ENCODE measurements at places on chromosomes 4 and X.

GRCh38 chr4:74426101-74426500 is 18.8 kb upstream of the AREG start:
- DNase-seq: no peak

- no peak for DNase-seq
Observed at GRCh38 chr4:79563219-79563618, 155.2 kb upstream of the GK2 start.

DNA sequence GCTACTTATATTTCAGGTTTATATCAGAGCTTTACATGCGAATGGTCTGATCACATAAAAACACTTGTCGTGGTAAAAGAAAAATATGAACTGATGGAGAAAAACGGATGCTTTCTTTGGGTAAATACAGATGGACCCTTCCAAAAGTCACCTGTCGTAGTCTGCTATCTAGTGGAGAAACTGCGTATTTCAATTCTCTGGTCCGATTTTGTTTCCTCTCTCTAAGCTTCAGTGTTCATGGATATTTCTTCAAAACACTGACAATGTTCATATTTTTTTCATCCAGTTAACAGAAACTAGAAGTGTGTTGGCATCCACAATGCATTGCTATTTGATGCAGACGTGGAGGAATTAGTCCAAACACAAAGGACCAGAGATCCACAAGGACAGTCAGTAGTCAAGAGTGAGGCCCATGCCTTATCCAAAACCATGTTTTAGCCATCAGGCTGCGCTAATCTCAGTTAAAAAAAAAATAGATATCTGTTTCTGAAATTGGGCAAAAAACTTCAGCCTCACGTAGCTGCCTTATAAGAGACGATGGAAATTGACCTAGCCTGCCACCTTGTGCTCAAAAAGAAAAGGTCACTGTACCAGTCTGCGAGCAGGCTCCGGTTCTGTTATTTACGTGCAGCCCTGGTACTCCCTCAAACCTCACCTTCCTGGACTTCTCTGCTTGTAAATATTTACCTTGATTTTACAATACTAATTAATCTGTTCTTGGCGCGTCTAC is 16.0 kb downstream of the MEPE start:
- peak; percentile 20 for DNase-seq

- no peak for DNase-seq
Observed at GRCh38 chr4:159902648-159903047, 799.8 kb downstream of the RAPGEF2 start.

GRCh38 chr4:174307694-174308093 is 24.0 kb downstream of the CEP44 start:
- no peak for DNase-seq

DNA sequence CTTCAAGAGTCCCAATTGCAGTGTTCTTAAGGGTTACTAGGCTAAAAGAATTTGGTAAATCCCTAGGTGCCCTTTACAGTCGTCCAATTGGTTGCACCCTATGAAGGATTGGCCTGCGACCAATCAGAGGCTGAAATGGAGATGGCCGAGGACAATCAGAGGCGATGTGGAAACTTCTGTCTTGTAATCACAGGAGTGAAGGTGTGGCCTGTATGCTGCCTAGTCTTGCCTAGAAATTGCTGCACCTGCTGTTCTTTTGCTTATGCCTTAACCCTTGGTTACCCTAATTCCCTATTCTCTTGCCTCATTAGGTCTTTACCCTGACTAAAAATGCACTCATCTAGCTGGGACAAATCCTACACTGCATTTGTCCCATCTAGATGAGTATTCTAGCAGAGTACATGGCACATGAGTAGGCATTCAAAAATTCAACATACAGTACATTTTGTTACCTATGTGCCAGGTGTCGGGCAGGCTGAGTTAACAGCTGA is 1.0 kb upstream of the DCK start:
- no peak for DNase-seq

- DNase-seq: no peak
Observed at GRCh38 chr4:76607266-76607799, 172.3 kb downstream of the SHROOM3 start.

GRCh38 chrX:111868726-111869638 is 7.0 kb upstream of the TRPC5OS start:
- no peak for DNase-seq

DNA sequence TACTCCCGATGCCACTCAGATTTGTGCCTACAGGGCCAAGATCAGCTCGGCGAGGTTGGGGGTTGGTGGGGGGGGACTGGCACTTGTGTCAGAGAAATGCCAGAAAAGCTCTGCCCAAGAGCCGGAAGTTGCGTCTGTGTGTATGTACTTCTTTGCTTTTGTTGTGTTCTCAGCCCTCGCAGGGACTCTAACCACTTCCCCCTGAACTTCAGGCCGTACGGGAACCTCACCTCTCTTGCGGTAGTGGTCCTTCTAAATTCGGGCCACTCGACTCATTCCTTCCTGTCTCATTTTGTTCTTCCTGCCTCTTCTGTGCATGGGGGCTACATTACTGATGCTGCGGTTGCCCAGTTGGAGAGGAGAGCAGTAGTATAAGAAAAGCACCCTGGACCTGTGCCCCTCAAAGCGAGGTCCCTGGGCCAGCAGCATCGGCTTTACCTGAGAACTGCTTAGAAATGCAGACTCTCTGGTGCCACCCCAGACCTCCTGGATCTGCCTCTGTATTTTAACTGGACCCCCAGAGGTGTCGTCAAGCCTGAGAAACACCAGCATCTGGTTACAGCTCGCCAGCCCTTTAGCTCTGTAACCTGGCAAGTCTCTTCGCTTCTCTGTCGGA is 146.3 kb upstream of the RPS6KA3 start:
- DNase-seq: peak; percentile 18

DNA sequence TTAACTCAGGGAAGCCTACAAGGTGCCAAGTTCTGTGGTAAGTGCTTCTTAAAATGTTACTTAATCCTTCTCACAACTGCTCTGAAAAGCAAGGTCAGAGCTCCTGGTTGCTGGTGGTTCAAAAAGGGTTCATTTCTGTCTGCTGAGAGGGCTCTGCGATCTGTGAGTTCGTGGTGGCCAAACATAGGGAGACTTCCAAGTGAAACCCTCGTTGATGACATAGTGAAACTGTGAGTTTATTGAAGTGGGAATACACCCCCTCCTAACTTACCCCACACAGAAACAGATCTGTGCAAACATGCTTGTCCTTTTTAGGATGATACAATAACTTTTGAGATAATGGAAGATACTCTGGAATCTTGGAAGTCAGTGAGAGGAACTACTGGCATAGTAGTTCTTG is 164.8 kb upstream of the PGRMC2 start:
- no peak for DNase-seq

DNA sequence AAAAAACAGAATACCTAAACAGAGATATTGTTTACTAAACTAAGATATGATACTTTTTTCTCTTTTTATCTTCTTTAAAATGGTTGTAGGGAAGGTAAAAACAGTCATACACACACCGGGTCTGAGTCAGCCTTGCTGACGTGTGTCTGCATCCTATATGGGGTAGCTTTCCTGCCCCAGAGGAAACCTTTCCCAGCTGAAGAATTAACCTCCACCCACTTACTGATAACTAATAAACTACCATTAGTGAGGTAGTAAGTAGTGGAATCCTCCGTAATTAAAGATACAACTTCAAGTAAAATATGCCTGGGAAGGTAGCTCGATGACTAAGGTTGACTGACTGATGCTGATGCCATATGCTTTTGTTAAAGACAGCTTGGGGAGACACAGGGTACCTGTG is 312.2 kb downstream of the DCTD start:
- no peak for DNase-seq

DNA sequence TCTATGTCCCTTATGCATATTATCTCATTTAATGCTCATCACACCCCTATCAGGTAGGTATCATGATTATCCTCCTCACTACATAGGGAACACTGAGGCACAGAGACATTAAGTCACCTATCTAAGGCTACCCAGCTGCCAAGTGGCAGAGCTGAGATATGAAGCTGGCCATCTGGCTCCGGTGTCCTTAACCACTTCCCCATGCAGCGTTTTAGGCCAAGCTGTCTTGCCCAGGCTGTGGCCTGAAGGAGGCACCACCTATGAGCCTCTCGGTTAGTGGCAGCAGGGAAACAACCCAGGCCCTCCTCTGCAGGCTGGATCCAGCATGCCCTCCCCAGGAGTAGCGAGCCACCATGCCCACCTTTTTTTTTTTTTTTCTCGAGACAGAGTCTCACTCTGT is 16.3 kb downstream of the PJA1 start:
- DNase-seq: no peak

DNA sequence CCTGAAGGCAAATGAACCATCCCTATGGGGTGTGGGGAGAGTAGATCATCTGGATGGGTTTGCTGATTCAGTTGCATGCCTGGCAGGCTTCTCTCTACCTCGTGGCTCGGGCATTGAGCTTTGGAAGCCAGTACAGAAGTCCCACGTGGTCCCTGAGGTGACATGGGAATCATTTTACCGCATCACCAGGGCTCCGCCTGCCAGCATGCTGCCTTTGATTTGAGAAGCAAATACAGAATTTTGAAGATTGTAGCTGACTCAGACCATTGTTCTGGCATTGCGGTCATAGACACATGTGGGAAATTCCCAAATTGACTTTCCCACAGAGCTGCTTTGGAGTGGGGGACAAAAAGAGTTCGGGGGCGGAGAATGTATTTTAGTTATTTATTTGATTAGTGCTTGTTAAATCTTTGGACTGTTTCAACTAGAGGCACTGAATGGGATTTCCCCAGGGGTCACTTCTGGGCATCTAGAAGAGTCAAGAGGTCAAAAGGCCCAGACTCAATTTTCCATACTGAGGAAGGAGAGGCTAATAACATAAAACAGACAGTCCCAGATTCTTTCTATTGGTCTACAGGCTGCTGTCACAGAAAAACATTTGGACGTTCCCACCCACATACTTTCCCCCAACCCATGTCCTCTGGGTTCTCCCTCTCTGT is 79.3 kb downstream of the NHSL2 start:
- no peak for DNase-seq

- no peak for DNase-seq
Observed at GRCh38 chr4:168908093-168908492, 102.0 kb downstream of the CBR4 start.

DNA sequence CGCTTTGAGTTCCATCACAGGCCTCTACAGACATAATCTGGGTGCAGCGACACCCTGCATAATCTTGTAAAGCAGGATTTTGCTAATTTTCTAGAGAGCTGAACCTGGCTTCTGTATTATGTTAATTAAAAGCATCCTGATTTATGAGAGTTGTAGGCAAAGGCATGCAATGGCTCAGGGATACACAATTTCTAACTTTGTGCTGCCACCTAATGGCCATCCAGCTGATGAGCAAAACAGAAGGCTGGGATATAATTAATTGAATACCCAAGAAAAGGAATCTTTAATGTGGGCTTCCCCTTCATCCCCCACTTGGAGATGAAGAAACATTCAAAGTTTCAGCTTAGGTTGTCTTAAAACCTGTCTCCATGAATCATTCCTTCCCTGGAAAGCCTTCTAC is 78.1 kb downstream of the BMP15 start:
- no peak for DNase-seq

DNA sequence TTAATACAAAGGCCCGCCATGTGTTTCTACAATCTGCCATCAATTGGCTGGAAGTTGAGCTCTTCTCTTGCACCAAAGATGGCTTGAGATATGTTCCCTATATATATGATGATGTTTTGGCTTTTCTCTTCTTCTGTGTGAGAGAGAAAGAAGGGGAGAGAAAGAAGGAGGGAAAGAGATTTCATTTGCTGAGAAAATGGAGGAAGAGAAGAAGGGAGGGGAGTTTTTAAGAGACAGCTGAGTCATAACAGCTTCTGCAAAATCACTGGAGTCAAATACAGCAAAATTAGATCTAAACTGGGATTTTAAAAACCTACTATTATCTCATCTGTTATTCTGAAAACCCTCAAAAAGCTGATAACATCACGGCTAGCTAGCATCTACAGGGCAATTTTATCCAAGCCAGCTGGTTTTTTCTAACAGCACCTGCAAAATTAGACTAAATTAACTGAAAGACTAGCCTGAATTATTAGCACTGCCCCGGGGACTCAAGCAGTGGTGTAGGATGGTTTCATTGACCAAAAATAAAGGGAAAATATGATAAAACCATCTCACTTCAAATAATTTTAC is 647.6 kb upstream of the ACTRT1 start:
- no peak for DNase-seq

DNA sequence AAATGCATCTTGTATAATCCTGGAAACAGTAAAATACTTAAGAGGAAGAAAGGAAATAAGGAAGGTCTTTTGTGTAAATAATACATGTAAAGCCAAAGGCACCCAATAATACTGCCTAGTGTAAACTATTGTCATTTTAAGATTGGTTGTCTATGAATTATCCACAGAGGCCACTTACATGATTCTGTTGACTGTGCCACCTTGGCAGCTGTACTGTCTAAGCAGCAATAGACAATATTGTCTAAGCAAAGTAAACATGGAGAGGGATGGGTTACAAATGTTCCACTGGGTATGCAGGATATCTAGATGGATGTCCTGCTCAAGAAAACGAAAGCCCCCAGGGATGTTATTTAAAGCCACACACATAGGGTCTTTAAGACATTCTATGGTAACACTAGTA is 19.4 kb downstream of the BEND4 start:
- DNase-seq: no peak

- DNase-seq: no peak
Observed at GRCh38 chr4:19693936-19694570, 557.7 kb upstream of the SLIT2 start.

GRCh38 chr4:150744570-150744969 is 162.6 kb downstream of the MAB21L2 start:
- no peak for DNase-seq

- no peak for DNase-seq
Observed at GRCh38 chrX:69808375-69808774, 192.5 kb downstream of the EDA start.

DNA sequence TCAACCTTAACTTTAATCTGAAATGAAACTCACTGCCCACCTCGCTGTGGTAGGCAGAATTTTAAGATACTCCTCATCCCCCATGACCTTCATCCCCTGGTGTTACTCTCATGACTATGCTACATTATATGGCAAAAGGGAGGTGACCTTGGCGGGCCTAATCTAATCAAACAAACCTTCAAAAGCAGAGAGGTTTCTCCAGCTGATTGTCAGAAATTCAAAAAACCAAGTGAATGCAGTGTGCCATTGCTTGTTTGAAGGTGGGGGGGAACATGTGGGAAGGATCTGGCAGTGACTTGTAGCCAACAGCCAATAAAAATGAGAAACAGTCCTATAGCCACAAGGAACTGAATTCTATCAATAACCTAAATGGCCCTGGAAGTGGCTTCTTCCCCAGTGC is 48.5 kb downstream of the KLHL8 start:
- no peak for DNase-seq

GRCh38 chr4:74109116-74109869 is 10.3 kb upstream of the CXCL2 start:
- DNase-seq: no peak

GRCh38 chr4:18611026-18611425 is 589.5 kb upstream of the LCORL start:
- DNase-seq: no peak

Data from activated naive CD4-positive, alpha-beta T cell treated with anti-CD3 and anti-CD28 coated beads, Interleukin-2, amount 50 U/mL, for 16 hours (primary cell).